Kidney (tissue), 22 donors: ENCODE measurements at places on chromosomes 1 and 21. TPM values are rescaled to one million over a fixed set of nuclear protein-coding genes. Genes with fewer than 3 reads are reported as not detected.

The VHLL gene
- total RNA-seq, result not detected

The LMX1A gene
- total RNA-seq, result not detected

The BLACAT1 gene
- 4.3 TPM for total RNA-seq

The ATP6V1G3 gene
- 1.9 TPM for total RNA-seq

The CAPN8 gene
- total RNA-seq, result 56.1 TPM

The DCAF8 gene
- 136 TPM for total RNA-seq

GRCh38 chr1:209844695-209845407 is 17.1 kb downstream of the UTP25 start:
- H3K27me3 ChIP-seq, result no peaks in the 10 kb centered on the region
- DNase-seq, result no peak
- H3K36me3 ChIP-seq, result peaks cover 35% of the 10 kb centered on the region
- no peak overlapping the region for H3K4me3 ChIP-seq
- H3K27ac ChIP-seq, result no peak overlapping the region

DNA sequence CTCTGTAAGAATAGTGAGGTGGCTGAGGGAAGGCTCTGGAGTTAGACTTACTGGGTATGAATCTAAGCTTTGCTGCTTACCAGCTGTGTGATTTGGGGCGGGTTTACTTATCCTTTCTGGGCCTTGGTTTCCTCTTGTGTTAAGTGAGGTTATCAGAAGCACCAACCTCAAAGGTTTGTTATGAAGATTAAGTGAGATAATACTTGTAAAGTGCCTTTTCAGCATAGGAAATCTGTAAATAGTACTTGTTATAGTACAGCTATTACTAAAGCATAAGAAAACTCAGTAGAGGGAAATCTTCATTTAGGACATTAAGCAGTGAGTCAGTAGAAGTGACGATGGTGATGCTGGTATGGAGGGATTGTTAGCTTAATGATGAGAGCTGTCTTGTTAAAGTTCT is 12.1 kb downstream of the HHAT start:
- H3K27me3 ChIP-seq, result no peaks in the 10 kb centered on the region
- H3K4me1 ChIP-seq, result no peaks in the 10 kb centered on the region
- no peaks in the 10 kb centered on the region for H3K36me3 ChIP-seq
- DNase-seq, result no peak

DNA sequence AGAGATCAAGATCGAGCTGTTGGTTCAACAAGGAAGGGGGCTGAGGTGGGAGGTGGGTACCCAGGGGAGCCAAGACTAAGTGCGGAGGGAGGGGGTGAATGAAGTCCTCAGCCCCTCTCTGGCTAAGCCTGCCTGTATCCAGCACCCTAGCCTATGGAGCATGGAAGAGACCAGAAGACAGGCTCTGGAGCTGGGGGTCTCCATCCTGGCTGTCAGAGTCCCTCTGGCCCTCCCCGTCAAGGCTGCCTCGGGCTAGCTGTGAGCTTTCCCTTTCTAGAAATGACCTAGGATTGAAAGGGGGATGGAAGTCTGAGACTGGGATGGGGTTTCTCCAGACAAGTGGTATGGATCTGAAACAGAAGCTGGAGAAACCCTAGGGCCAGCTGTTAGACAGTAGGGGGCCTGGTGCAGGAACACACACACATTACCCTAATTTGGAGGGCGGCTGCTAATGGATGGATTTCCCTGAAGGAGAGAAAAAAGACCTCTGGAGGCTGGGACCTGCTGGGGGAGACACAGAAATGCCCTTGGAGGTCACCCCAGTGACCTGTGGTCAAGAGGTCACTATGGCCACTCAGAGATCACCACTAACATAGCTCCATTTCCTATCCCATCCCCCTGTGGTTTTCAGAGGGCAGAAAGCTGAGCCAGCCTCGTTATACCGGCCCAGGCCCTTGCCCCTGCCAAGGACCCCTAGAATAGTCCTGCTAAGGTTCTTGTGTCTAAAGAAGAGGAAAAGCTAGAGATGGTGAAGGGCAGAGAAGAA is 107.8 kb downstream of the TMEM53 start:
- no peaks in the 10 kb centered on the region for H3K36me3 ChIP-seq
- H3K4me1 ChIP-seq, result no peaks in the 10 kb centered on the region
- no peak overlapping the region for H3K27ac ChIP-seq
- no peak for DNase-seq
- no peak overlapping the region for H3K4me3 ChIP-seq
- no peaks in the 10 kb centered on the region for H3K27me3 ChIP-seq

- H3K27me3 ChIP-seq, result no peaks in the 10 kb centered on the region
- H3K4me1 ChIP-seq, result no peaks in the 10 kb centered on the region
Observed at GRCh38 chr1:11501906-11502485, 23.0 kb downstream of the DISP3 start.

DNA sequence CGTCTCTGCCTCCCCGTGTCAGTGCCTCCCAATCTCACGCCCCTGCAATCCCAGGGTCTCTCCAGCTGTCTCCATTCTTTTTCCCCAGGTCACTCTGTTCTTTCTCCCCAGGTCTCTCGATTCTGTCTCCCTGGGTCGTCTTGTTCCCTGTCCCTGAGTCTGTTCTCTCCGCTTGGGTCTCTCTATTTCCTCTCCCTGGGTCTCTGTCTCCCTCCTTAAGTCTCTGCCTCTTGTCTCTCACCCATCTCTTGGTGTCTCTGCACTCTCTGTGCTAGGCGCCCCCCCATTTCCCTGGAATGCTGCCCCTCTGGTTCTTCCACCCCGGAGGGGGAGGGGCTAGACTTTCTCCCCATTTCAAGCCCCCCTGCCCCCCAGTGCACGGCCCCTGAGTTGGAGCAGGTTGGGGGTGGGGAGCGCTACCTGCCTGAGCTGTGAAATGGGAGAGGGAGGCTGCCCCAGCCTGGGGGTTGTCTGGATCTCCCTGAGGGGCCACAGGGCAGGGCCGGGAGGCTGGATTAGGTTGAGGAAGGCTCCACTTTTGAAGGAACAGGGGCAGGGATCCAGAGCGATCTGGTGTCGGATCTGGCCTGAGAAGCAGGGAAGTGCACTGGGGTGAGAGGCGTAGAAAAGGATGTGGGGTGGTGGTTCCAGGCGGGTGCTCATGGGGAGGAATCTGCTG is 1.4 kb downstream of the PTPRF start:
- H3K27me3 ChIP-seq, result no peaks in the 10 kb centered on the region
- H3K27ac ChIP-seq, result peak overlapping the region; percentile 60
- H3K4me3 ChIP-seq, result peak overlapping the region; percentile 40
- H3K36me3 ChIP-seq, result no peaks in the 10 kb centered on the region

DNA sequence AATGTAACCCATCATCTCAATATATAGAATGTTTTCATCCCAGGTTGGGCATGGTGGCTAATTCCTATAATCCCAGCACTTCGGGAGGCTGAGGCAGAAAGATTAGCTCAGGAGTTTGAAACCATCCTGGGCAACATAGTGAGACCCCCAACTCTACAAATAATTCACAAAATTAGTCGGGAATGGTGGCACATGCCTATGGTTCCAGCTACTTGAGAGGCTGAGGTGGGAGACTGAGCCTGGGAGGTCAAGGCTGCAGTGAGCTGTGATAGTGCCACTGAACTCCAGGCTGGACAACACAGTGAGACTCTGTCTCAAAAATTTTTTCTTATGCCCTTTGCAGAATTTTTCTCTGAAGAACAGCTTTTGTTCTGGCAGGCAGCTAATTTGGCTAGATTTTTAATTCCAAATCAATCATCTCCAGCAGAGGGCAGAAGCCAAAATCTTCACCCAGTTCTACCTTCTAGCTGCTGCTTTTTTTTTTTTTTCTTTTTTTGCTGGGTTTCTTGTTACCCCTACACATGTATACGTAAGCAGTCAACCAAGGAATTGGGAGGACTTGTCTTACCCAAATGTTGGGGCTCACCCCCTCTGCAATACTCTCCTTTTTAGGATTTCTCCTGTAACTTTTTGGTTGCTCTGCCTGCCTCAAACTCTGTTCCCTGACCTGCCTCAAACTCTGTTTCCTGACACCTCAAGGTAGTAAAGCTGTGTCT is 2.7 kb upstream of the RAD54L start:
- no peak overlapping the region for H3K4me3 ChIP-seq
- DNase-seq, result peak; percentile 22
- H3K36me3 ChIP-seq, result no peaks in the 10 kb centered on the region
- no peak overlapping the region for H3K27ac ChIP-seq

DNA sequence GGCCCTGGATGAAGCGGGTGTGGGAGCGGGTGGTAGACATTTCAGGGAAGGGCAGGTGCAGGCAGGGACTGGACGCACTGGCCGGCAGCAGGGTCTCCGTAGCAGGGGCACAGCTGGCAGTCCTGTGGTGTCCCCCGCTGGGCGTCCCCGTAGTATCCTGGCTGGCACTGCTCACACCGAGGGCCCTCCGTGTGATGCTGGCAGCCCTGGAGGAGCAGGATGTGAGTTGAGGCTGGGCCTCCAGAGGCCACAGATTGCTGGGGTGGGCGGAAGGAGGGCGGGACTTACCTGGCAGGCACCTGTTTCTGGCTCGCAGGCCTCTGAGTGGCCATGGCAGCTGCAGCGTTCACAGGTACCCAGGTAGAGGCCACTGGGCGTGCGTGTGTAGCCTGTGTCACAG is 62.3 kb downstream of the LDLRAD2 start:
- peaks cover 6% of the 10 kb centered on the region for H3K36me3 ChIP-seq
- H3K27me3 ChIP-seq, result no peaks in the 10 kb centered on the region
- no peak overlapping the region for H3K4me3 ChIP-seq
- DNase-seq, result no peak

GRCh38 chr1:201335901-201336300 is 41.6 kb downstream of the TNNT2 start:
- no peaks in the 10 kb centered on the region for H3K4me1 ChIP-seq
- no peaks in the 10 kb centered on the region for H3K27me3 ChIP-seq
- DNase-seq, result no peak
- no peak overlapping the region for H3K27ac ChIP-seq
- no peak overlapping the region for H3K4me3 ChIP-seq

DNA sequence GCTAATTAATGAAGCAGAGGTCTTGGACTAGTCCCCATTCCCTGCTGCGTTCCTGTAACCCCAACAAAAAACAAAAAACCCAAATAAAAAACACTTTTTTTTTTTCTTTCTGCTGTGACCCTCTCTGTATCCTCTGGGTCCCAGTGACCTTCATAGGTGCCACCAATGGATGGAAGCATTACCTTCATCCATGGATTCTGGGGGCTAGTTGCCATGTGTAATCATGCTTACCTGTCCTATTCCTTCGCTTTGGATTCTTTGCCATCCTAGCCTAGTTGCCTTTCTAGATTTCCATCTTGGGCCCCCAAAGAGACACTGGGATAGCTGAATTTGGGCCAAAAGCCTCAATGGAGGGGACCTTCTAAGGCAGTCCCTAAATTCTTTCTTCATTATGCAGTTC is 1208.7 kb downstream of the BRINP3 start:
- H3K27me3 ChIP-seq, result no peaks in the 10 kb centered on the region
- H3K4me3 ChIP-seq, result no peak overlapping the region
- DNase-seq, result no peak
- no peaks in the 10 kb centered on the region for H3K4me1 ChIP-seq
- H3K36me3 ChIP-seq, result no peaks in the 10 kb centered on the region

DNA sequence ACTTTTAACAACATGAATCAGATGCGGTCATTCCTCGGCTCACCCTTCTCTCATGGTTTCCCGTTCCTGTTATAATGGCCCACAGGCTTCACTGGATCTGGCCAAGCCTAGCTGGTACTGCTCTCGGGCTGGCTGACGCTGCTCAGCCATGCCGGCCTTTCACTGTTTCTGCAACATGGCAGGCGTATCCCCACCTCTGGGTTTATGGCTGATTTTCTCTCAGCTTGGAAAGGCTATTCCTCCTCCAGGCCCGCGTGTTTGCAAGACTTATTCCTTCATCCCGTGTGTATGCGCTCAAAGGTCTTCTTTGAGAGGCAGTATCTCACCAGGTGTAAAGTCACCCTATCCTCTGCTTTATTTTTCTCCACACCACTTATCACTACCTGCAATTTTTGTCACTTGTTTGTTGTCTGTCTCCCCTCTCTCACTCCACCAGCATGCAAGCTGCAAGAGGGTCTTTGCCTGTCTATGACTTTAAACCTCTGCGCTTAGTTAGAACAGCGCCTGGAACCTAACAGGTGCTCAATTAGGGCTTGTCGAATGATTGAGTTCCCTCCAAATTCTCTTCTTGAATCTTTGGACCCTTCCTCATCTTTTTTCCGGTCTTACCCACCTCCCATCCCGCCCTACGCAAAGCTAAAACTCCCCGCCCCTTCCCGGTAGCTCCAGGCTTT is 491 bp upstream of the RAP1A start:
- no peaks in the 10 kb centered on the region for H3K36me3 ChIP-seq
- DNase-seq, result peak; percentile 55
- H3K4me1 ChIP-seq, result no peaks in the 10 kb centered on the region

DNA sequence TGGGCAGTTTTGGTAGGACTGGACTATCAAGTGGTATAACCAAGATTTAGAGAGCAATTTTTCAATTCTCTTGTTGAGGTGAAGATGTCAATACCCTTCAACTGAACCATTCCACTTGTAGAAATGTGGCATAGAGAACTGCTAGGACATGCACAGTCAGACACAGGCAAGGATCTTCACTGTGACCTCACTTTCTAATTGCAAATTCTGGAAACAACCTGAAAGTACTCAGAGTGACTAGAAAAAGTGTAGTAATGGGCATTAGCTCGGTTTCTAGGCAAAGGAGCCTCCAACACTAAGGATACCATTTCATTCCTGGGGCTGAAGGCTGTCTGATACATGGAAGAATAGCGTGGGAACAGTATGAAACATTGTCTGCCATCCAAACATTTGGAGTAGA is 433.0 kb upstream of the RUNX1 start:
- no peaks in the 10 kb centered on the region for H3K4me1 ChIP-seq
- no peak overlapping the region for H3K27ac ChIP-seq
- DNase-seq, result no peak
- no peaks in the 10 kb centered on the region for H3K36me3 ChIP-seq
- no peak overlapping the region for H3K4me3 ChIP-seq

DNA sequence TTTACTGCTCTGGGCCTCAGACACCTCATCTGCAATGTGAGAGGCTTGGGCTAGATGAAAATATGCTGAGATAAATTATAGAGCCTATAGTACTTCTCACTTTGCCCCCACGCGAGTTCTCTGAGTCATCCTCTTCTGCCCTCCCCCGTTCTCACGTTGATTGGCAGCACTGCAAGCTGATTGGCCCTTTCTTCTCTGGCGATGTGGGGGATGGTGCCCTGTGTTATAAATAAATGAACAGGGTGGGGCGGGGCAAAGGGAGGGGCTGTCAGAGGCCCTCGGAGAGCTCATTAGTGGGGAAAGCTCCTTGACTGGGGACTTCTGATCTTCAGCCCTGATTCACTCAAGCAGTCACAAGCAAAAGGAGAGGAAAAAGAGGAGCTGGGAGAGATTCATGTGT is 64.3 kb upstream of the ZC3H12A start:
- no peak for DNase-seq
- H3K4me1 ChIP-seq, result no peaks in the 10 kb centered on the region

GRCh38 chr1:235525314-235525713 is 21.1 kb upstream of the B3GALNT2 start:
- H3K4me1 ChIP-seq, result no peaks in the 10 kb centered on the region
- no peaks in the 10 kb centered on the region for H3K36me3 ChIP-seq
- no peak overlapping the region for H3K4me3 ChIP-seq
- H3K27ac ChIP-seq, result no peak overlapping the region

GRCh38 chr1:66262208-66262963 is 271.6 kb upstream of the SGIP1 start:
- no peaks in the 10 kb centered on the region for H3K27me3 ChIP-seq
- H3K36me3 ChIP-seq, result no peaks in the 10 kb centered on the region
- no peak overlapping the region for H3K27ac ChIP-seq
- no peak overlapping the region for H3K4me3 ChIP-seq

GRCh38 chr1:91314643-91315042 is 90.0 kb downstream of the HFM1 start:
- DNase-seq, result no peak
- no peaks in the 10 kb centered on the region for H3K4me1 ChIP-seq
- H3K36me3 ChIP-seq, result no peaks in the 10 kb centered on the region
- H3K4me3 ChIP-seq, result no peak overlapping the region
- no peak overlapping the region for H3K27ac ChIP-seq
- no peaks in the 10 kb centered on the region for H3K27me3 ChIP-seq
